ENCODE measurements at places on chromosomes 13 and 19.

DNA sequence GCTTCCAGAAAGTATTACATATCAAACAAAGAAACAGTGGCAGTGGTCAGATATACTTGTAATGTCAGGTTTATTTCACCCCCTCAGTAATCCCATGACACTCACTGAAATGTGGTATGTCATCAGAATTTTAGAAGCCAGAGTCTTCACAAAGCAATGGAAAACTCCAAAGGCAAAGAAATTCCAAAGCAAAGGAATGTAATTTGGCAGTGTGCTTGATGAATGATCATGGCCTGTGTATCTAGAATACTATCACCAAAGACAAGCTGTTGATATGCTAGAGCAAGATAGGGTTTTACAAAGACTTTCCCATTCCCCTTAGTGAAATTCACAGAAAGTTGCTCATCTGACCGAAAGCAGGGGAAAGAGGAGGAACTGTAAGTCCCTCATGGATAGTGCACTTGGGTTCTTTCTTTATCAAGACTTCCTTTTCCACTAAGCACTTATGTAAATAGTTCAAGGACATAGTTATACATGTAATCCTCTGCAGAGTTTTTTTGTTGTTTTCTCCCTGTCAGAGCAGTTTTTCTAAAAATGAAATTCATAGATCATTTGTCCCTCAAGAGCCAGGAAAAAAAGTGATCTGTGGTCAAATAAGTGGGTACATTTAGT is 243.4 kb downstream of the NHLRC3 start:
- no peaks in the 10 kb centered on the region for H3K27me3 ChIP-seq
- DNase-seq: peak; percentile 38
- no peaks in the 10 kb centered on the region for H3K36me3 ChIP-seq
- no peak overlapping the region for H3K27ac ChIP-seq
- no peak overlapping the region for H3K4me3 ChIP-seq

DNA sequence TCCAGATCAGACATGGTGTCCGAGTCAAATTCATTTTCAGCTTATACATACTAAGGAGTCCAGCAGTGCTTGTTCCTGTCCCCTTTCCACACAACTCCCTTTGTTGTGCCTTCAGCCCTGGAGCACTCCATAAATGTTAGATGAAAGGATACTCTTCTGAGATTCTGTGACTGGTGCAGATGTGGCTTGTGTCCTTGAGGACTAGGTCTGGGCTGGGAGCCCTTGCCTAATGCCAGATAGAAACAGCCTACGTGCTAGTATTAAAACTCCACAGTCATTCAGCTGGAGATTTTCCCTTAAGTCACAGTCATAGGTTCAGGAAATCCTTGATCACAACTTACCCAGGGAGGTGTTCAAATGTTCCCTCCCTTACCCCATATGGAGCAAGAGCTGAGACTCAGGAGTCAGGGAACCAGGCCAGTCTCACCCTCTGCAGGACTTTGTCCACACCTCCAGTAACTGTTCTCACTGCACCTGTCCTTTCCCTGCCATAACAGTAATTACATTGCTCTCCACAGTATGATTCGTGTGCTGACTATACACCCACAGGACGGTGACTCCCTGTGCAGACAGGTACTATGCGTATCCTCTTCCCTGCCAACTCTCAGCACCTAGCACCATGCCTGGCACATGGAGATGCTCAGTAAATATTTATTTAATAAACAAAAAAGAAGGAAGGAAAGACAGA is 15.5 kb upstream of the SERPINE3 start:
- no peaks in the 10 kb centered on the region for H3K36me3 ChIP-seq
- DNase-seq: no peak
- H3K4me1 ChIP-seq: no peaks in the 10 kb centered on the region
- H3K27ac ChIP-seq: no peak overlapping the region
- H3K27me3 ChIP-seq: peaks cover 8% of the 10 kb centered on the region

- no peaks in the 10 kb centered on the region for H3K36me3 ChIP-seq
- peaks cover 65% of the 10 kb centered on the region for H3K27me3 ChIP-seq
- no peak within 1 kb of the TSS for H3K27ac ChIP-seq
- H3K4me1 ChIP-seq: peaks cover 2% of the 10 kb centered on the region
- H3K4me3 ChIP-seq: no peak within 1 kb of the TSS
Observed at GRCh38 chr19:19211499-19212420, at the start of gene NCAN. NCAN (plus strand) TSS chr19:19211958; CDS start chr19:19216954, 4,996 bp downstream.

DNA sequence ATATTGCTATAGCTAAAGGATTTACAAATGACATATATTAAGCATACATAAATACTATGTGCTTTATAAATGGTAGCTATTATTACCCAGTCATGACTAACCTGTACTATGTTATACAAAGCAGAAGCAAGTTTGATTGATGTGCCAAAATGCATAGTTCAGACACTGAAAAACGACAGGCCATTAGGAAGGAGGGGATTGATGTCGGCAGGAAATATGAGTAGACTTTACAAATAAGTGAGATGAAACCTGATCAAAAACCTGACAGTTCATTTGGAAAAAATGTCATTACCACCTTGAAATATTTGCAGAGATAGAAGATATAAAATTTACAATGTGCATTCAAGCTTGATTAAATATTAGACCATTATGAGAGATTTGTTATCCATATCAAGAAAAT is 38.8 kb upstream of the TPP2 start:
- DNase-seq: no peak
- H3K27ac ChIP-seq: no peak overlapping the region
- H3K4me3 ChIP-seq: no peak overlapping the region
- H3K4me1 ChIP-seq: no peaks in the 10 kb centered on the region
- H3K27me3 ChIP-seq: no peaks in the 10 kb centered on the region
